Foreskin fibroblast (primary cell): ENCODE measurements at places on chromosomes 5 and 9.

DNA sequence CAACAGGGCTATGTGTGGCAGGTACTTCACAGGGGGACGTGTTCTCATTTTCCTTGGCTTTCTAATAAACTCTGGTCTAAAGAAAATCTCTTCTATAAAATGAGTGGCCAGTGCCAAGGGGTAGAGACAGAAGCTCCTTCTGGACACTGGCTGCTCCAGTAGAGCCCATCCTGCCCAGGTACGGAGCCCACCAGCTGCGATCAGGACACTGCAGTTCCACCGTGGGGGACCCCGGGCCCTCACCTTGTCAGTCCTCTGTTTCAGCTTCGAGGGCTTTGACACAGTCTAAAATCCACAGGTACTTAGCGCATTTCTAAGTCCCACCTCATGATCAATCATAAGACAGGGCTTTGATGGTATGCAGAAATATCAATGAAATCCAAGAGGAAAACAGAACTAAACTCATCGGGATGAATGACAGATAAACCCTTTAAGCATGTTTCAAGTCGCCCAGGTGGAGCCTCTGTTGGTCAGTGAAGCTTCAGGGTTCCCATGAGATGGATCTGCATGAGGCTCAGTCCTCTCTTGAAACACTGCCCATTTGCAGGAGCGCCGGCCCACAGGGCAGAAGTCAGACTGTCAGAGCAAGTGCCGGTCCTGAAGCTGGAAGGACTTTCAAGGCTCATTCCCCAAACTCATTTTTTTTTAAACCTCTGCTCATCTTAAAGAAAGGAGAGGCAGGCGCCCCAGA lies 20.3 kb upstream of the TERT start:
- no peak for DNase-seq

DNA sequence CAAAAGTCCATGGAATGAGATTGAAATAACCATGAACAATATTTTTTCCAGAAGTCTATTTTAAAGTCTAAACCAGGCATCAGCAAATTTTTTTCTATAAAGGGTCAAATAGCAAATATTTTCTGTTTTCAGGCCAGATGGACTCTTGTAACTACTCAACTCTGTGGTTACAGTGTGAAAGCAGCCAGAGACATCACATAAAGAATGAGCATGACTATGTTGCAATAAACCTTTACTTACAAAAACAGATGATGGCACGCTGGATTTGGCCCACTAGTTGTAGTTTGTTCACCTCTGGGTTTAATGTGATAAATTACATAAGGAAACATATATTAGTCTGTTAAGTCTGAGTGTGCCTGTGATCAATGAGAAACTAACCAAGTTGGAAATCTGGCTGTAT lies 319.2 kb downstream of the TRPM3 start:
- DNase-seq = peak; percentile 53

DNA sequence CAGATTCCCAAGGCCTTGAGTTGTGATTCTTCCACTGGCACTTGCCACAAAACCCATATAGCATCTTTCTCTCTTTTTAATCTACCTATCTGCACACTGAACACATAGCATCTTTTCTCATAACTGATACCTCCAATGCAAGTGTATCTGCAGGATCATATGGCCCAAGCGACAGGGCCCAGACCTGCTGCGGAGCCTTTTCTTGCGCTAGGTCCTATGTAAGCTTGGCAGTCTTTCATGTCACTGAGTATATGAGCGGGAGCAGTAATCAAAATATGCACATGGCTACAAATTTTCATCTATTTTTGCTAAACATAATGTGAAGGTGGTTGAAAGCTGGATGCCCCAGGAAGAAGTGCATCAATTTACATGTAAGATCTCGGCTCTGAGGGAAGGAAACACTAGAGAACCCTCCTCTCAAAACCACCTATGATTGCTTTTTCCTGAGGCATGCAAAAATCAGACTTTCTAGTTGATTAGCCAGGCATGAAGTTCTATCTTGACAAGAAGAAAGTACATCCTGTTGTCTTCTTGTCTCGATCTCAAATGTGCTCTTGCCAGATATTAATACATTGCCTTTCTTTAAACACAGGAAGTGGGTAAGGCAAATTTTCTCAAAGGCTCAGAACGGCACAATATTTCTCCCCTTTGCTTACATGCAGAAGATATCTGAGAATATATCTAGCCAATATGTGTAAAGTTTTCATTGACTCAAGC lies 26.9 kb upstream of the CEMIP2 start:
- no peak for DNase-seq

DNA sequence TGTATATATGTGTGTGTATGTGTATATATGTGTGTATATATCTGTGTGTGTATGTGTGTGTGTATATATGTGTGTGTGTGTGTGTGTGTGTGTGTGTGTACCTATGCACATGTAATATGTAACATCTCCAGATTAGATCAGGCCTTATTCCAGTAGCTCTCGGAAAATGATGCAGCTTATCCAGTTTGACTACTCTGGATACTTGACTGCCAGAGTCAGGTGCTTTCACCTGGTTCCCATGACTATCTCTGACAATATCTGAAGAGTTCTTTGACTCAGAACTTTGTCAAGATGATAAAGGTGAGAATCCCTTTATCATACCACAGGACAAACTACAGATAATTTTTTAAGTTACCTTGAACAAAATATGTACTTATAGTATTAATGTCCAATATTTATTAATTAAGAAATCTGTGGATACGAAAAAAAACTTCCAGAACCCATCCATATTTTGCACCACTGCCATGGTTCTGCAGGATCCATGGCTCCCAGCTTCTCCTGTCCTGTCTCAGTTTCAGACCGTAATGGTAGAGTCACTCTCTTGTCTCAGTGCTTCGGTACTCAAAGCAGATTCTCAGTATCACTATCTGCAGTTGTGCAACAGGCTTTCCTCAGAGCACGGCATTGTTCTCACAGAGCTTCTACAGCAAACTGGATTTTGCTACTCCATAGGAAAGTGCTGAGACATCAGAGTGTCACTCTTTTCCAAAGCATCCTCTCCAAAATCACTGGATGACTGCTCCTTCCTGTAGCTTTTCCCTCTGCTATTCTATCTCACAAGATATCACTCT lies 164.4 kb upstream of the SLC12A2 start:
- DNase-seq = no peak

- no peak for DNase-seq
These were observed 23.8 kb downstream of the GLRA1 start for GRCh38 chr5:151900891-151901290.
